Aorta (tissue), 5 donors: ENCODE measurements at places on chromosomes 4 and X. TPM values are rescaled to one million over a fixed set of nuclear protein-coding genes. Genes with fewer than 3 reads are reported as not detected.
A peak's percentile ranks its signal among the peaks of the same experiment; 100 is the strongest.

The UGT8 gene
- 1.1 TPM for total RNA-seq

The PACRGL gene
- total RNA-seq, result 19.5 TPM

The PABPC1L2B gene
- total RNA-seq, result not detected

The MRFAP1L1 gene
- total RNA-seq, result 38.3 TPM

The APLN gene
- total RNA-seq, result 11.0 TPM

The SUPT20HL2 gene
- not detected for total RNA-seq

The GYPB gene
- not detected for total RNA-seq

The ALG13 gene
- total RNA-seq, result 59.7 TPM

The ATP11C gene
- 30.2 TPM for total RNA-seq

The SSX3 gene
- total RNA-seq, result not detected

GRCh38 chrX:7261672-7262332 lies 113.8 kb upstream of the PUDP start:
- H3K27ac ChIP-seq, result no peak overlapping the region
- H3K4me3 ChIP-seq, result no peak overlapping the region
- H3K27me3 ChIP-seq, result no peaks in the 10 kb centered on the region

DNA sequence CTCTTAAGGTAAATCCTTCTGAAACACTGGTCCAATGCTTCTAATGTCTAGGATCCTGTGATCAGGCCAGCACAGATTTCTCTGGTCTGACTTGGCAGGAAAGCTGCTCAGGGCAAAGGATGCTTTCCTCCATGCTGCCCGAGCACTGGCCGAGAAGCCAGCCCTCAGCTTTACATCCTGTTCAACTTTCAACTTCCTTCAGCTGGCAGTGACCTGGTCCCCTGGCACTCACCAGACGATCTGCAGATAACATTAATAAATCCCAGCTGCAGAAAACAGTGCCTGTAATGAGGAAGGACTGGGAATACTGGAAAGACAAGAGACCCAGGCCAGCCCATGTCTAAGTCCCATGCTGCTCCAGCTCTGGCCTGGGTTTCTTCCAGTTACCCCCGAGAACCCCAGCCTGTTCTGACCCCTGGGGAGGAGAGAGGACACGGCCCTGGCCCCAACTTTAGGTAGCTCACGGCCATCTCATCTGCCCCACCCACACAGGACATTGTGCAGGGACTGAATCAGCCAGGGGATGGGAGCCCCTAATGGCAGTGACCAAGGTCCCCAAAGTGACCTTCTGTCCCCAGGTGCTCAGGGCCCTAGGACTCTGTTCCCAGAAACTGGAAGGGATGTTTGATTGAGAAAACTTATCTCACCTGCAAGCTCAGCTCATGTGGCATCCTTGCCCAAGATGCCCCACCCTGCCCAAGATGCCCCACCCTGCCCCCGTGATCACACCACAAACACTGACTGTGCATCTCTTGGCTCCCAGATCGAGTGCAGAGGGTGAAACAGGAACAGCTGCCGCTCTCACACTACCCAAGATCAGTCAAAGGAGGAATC lies 28.0 kb downstream of the JAKMIP1 start:
- no peaks in the 10 kb centered on the region for H3K4me1 ChIP-seq
- H3K27me3 ChIP-seq, result no peaks in the 10 kb centered on the region
- DNase-seq, result no peak
- H3K27ac ChIP-seq, result no peak overlapping the region
- no peaks in the 10 kb centered on the region for H3K36me3 ChIP-seq

GRCh38 chr4:4575284-4576211 lies 33.7 kb upstream of the STX18 start:
- H3K4me1 ChIP-seq, result no peaks in the 10 kb centered on the region
- peak; percentile 88 for DNase-seq
- H3K27ac ChIP-seq, result no peak overlapping the region

GRCh38 chr4:5969336-5969735 lies 48.9 kb downstream of the C4orf50 start:
- no peaks in the 10 kb centered on the region for H3K27me3 ChIP-seq
- H3K4me3 ChIP-seq, result no peak overlapping the region
- no peak overlapping the region for H3K27ac ChIP-seq

DNA sequence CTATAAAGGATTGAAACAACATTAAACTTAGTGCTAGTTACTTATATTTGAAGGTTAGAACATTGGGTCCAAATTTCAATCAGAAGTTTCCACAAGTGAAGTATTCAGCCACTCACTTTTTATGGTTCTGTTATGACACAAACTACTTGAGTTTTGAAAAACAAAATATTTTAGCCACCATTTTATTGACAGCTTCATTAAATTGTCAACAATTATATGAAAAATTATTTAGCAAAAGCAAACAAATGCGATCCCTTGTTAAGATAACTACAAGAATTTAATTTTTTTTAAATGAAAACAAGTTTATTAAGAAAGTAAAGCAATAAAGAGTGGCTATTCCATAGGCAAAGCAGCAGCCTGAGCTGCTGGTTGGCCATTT lies 3.1 kb downstream of the CXCL2 start:
- H3K4me1 ChIP-seq, result no peaks in the 10 kb centered on the region
- DNase-seq, result no peak
- no peak overlapping the region for H3K4me3 ChIP-seq
- H3K27ac ChIP-seq, result no peak overlapping the region

GRCh38 chr4:80540349-80540748 lies 204.8 kb downstream of the CFAP299 start:
- H3K36me3 ChIP-seq, result no peaks in the 10 kb centered on the region
- no peak overlapping the region for H3K4me3 ChIP-seq
- DNase-seq, result no peak
- no peak overlapping the region for H3K27ac ChIP-seq
- no peaks in the 10 kb centered on the region for H3K27me3 ChIP-seq
- no peaks in the 10 kb centered on the region for H3K4me1 ChIP-seq

DNA sequence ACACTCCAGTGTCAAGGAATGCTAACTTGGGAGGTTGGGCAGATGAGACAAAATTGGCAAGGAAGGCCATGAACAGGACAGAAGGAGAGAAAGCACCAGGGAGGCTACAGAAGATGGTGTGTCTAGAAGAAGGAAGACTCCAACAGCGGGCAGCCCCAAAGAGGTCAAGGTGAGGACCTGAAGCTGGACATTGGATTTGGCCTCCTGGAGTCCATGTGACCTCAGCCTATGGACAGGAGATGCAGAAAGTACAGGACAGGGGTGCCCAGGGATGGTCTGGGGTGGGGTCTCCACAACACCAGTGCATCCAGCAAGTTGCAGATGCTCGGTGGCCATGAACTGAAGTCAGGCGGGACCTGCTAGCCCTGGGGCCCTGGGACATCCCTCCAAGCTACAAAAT lies 86.2 kb downstream of the JAKMIP1 start:
- H3K4me3 ChIP-seq, result no peak overlapping the region
- no peak overlapping the region for H3K27ac ChIP-seq
- H3K27me3 ChIP-seq, result no peaks in the 10 kb centered on the region
- H3K36me3 ChIP-seq, result no peaks in the 10 kb centered on the region

- H3K27ac ChIP-seq, result no peak overlapping the region
- no peaks in the 10 kb centered on the region for H3K4me1 ChIP-seq
- no peak for DNase-seq
- H3K36me3 ChIP-seq, result no peaks in the 10 kb centered on the region
- no peak overlapping the region for H3K4me3 ChIP-seq
- H3K27me3 ChIP-seq, result no peaks in the 10 kb centered on the region
Observed at GRCh38 chrX:66203114-66203513, 39.1 kb downstream of the HEPH start.

DNA sequence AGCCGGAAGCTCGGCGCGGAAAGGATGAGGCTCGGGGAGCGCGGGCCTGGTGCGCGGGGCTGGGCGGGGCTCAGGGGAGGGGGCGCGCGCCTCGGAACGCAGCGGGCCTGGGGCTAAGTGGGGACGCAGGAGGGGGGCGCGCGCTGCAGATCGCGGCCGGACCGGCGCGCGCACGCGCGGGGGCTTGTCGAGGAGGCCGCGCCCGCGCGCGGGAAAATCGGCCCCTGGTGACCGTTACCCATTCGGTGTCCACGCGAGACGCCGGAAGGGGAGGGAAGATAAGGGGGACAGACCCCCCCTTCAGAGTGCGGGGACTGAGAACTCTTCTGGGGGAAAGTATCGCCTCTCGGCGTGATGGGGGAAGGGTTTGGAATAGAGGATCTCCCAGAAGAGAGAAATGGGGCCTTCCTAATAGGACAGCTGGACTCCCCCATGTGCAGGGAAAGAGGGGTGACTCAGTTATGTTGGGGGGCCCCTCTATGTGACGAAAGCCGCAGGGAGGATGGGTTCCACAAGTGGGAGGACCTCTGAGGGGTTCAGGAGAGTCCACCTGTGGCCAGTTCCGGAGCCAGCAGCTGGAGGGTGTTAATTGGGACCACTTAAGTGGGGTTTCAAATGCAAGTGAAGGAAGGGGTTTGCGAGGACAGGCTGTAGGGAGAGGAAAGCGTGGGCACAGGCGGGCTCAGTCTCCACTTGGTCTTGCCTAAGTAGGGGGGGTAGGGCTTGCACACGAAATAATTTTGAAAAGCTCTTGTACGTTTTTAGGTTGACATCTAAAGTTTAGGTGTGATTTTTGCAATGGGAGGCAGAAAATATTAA lies 584 bp downstream of the SUV39H1 start:
- H3K36me3 ChIP-seq, result no peaks in the 10 kb centered on the region
- H3K4me3 ChIP-seq, result peak overlapping the region; percentile 70
- DNase-seq, result no peak
- H3K27me3 ChIP-seq, result no peaks in the 10 kb centered on the region
- H3K4me1 ChIP-seq, result no peaks in the 10 kb centered on the region
- no peak overlapping the region for H3K27ac ChIP-seq

DNA sequence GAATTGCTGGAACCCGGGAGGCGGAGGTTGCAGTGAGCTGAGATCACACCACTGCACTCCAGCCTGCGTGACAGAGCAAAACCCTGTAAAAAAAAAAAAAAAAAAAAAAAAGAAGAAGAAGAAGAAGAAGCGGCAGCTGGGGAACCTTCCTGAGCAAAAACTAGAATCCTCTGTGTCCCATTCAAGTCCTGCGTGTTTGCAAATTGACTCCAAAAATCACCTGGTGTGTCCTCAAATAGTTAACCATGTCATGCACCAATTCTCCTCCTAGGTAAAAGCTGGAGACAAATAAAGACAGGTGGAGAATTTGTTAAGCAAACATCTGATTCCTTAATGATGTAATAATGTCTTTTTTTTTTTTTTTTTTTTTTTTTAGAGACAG lies 31.9 kb upstream of the ASMTL start:
- H3K4me3 ChIP-seq, result no peak overlapping the region
- no peaks in the 10 kb centered on the region for H3K36me3 ChIP-seq
- H3K4me1 ChIP-seq, result no peaks in the 10 kb centered on the region
- no peaks in the 10 kb centered on the region for H3K27me3 ChIP-seq
- DNase-seq, result no peak
- no peak overlapping the region for H3K27ac ChIP-seq

GRCh38 chr4:135917011-135917410 lies 1615.3 kb downstream of the PCDH18 start:
- no peaks in the 10 kb centered on the region for H3K4me1 ChIP-seq
- H3K27ac ChIP-seq, result no peak overlapping the region
- no peaks in the 10 kb centered on the region for H3K36me3 ChIP-seq
- no peak overlapping the region for H3K4me3 ChIP-seq
- no peak for DNase-seq

- H3K4me1 ChIP-seq, result peaks cover 6% of the 10 kb centered on the region
- DNase-seq, result no peak
- no peak overlapping the region for H3K4me3 ChIP-seq
- no peaks in the 10 kb centered on the region for H3K36me3 ChIP-seq
- no peak overlapping the region for H3K27ac ChIP-seq
- H3K27me3 ChIP-seq, result no peaks in the 10 kb centered on the region
Observed at GRCh38 chrX:130878350-130879341, 24.4 kb downstream of the ENOX2 start.

- no peak for DNase-seq
- no peaks in the 10 kb centered on the region for H3K27me3 ChIP-seq
- H3K36me3 ChIP-seq, result no peaks in the 10 kb centered on the region
- H3K4me1 ChIP-seq, result no peaks in the 10 kb centered on the region
Observed at GRCh38 chrX:13855689-13856450, 39.0 kb upstream of the GPM6B start.

GRCh38 chrX:25536307-25536970 lies 520.7 kb upstream of the ARX start:
- H3K27me3 ChIP-seq, result no peaks in the 10 kb centered on the region
- DNase-seq, result no peak
- no peak overlapping the region for H3K4me3 ChIP-seq
- H3K4me1 ChIP-seq, result no peaks in the 10 kb centered on the region
- no peak overlapping the region for H3K27ac ChIP-seq
- H3K36me3 ChIP-seq, result no peaks in the 10 kb centered on the region

GRCh38 chr4:164770010-164770724 lies 16.2 kb downstream of the SMIM31 start:
- no peaks in the 10 kb centered on the region for H3K36me3 ChIP-seq
- H3K4me3 ChIP-seq, result no peak overlapping the region
- no peak for DNase-seq
- no peaks in the 10 kb centered on the region for H3K4me1 ChIP-seq

GRCh38 chr4:16545656-16546055 lies 319.4 kb upstream of the TAPT1 start:
- H3K27me3 ChIP-seq, result no peaks in the 10 kb centered on the region
- H3K4me3 ChIP-seq, result no peak overlapping the region
- H3K4me1 ChIP-seq, result no peaks in the 10 kb centered on the region
- no peak overlapping the region for H3K27ac ChIP-seq
- no peaks in the 10 kb centered on the region for H3K36me3 ChIP-seq

- DNase-seq, result no peak
- H3K27ac ChIP-seq, result no peak overlapping the region
- H3K27me3 ChIP-seq, result no peaks in the 10 kb centered on the region
Observed at GRCh38 chr4:126906466-126906865, 726.3 kb upstream of the INTU start.

DNA sequence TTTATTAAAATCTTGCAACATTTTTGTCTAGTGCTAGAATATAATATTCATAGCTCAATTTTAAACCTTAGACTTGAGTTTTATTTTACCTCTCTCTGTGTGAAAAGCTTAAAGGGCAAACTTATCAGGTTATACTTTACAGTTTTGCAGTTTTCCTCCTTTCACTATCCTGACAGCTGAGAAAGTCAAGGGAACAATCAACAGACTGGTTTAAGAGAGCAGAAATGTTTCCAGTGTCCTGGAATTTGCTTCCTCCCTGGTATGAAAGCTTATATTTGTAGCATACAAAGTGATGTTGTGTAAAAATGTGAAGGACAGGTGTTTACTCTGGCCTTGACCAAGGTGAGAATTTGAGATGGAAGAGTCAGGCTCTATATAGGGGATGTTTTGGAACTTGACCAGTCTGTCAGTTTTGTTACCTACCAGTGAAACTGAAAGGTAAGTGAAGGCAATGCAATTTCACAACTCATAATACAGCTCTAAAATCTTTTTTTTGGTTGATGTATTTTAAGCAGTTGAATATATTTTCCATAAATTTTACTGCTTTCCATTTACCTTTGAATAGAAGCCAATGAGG lies 64.6 kb downstream of the FHIP1A start:
- no peaks in the 10 kb centered on the region for H3K27me3 ChIP-seq
- DNase-seq, result no peak
- H3K4me3 ChIP-seq, result no peak overlapping the region
- no peak overlapping the region for H3K27ac ChIP-seq
- no peaks in the 10 kb centered on the region for H3K36me3 ChIP-seq
- H3K4me1 ChIP-seq, result no peaks in the 10 kb centered on the region
